NCI-H2107 (cell line): ENCODE measurements at places on chromosomes 5 and 9.

- DNase-seq = no peak
These were observed 1279.1 kb upstream of the WWC1 start for GRCh38 chr5:167012123-167013034.

- DNase-seq = no peak
These were observed 88.0 kb downstream of the ADAMTS2 start for GRCh38 chr5:179257176-179257682.

GRCh38 chr9:87445646-87446045 lies 52.0 kb upstream of the DAPK1 start:
- no peak for DNase-seq

DNA sequence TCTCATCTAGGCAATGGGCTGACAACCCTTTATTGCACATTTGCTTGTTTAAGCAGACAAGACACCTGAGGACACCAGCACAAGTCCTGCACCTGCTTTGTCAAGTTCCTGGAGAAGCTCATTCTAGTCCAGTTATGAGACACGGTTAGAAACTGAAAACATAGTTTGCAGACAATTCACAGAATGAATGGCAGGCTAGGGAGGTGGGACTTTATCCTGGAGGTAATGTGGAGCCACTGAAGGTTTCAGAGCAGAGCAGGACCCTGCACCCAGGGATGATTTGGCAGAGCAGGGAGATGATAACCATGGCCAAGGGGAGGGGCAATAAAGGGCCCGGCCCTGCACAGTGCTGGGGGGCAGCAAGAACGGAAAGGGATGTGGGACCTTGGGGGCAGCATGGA lies 50.7 kb upstream of the SLC25A51 start:
- DNase-seq = no peak
